ENCODE measurements at places on chromosomes 16 and 17. TPM values are rescaled to one million over a fixed set of nuclear protein-coding genes. Genes with fewer than 3 reads are reported as not detected.

The CDC42EP4 gene
- total RNA-seq, result 70.8 TPM

The TSNAXIP1 gene
- 2.5 TPM for total RNA-seq

The KRT35 gene
- total RNA-seq, result not detected

The CES3 gene
- total RNA-seq, result 0.29 TPM

The KCTD13 gene
- 33.6 TPM for total RNA-seq

The PPP1R1B gene
- total RNA-seq, result 40.4 TPM

The PTX4 gene
- total RNA-seq, result 0.34 TPM

The LRRC46 gene
- 0.31 TPM for total RNA-seq

The KRT17 gene
- 223 TPM for total RNA-seq

The MYO15A gene
- total RNA-seq, result 1.8 TPM

The USH1G gene
- total RNA-seq, result 1.4 TPM

The MIEN1 gene
- total RNA-seq, result 49.2 TPM

The KRT33A gene
- total RNA-seq, result not detected

The ARL5C gene
- total RNA-seq, result not detected

The GPR139 gene
- total RNA-seq, result not detected

The CRYBA1 gene
- total RNA-seq, result not detected

The STH gene
- not detected for total RNA-seq

The GPR142 gene
- 0.52 TPM for total RNA-seq

The ARHGAP23 gene
- total RNA-seq, result 367 TPM

The TMEM238L gene
- 12.4 TPM for total RNA-seq

The ARL2BP gene
- total RNA-seq, result 43.3 TPM

The HSF5 gene
- 0.18 TPM for total RNA-seq

The XAF1 gene
- total RNA-seq, result 55.0 TPM

The CACNG1 gene
- not detected for total RNA-seq
